ENCODE measurements at places on chromosomes 2 and 18. TPM values are rescaled to one million over a fixed set of nuclear protein-coding genes. Genes with fewer than 3 reads are reported as not detected.

DNA sequence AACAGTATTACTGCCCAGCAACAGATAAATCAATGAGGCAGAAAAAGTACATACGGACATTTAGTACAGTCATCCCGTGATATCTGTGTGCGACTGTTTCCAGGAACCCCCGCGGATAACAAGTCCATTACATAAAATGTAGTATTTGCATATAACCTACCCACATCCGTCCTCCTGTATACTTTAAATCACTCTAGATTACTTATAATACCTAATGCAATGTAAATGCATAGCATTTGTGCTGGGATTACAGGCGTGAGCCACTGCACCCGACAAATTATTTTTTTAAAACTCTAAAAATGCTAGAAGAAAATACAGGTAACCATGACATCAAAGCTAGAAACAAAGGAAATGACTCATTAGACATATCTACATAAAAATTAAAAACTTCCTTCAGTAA lies 91.6 kb downstream of the FAM161A start:
- no peak for DNase-seq

GRCh38 chr2:9071032-9071431 lies 67.5 kb upstream of the MBOAT2 start:
- no peak for DNase-seq

DNA sequence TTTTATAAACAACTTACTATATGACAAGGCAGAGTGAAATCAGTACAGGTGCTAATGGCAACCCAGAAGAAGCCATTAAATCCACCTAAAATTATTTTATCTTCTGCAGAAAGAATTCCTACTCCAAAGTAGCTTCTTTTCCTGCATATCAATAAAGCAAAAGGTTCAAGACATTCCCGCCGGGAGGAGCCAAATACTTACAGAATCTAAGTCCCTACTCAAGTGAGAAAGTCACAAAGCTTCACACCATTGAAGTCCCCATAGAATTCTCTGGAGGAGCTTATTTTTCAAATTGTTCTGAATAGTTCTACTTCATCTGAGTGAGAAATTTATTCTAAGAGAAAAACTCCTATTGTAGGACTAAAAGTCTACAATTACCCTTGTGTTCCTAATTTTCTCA lies 233.7 kb upstream of the HNRNPA3 start:
- no peak for DNase-seq

RTP5 gene
- total RNA-seq = not detected

DNA sequence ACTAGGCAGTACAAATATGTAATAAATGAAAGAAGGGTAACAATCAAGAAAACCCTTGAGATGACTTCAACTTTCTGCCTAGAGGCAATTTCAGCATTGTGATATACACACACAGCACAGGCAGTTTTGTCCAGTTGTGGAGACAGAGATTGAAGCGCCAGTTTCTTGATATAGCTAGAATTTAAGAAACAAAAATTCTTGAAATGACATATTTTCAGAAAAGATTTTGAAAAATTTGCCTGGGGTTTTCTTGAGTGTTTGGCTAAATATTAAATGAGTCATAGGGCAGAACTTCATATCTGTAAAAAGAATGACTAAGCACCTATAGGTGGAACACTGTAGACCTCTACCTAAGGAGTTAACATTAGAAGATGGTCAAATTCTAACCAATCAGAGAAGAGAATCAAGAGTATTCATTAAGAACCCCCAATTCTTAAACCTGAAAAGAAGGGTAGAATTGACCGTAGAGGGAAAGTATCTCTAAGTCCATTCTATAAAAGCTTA lies 1266.8 kb upstream of the TMEFF2 start:
- no peak for DNase-seq

- DNase-seq = no peak
These were observed at the start of gene C2orf72 for GRCh38 chr2:231037202-231037730. Gene C2orf72, plus strand, starts transcription at chr2:231037523. Its CDS starts 43 bp downstream, at chr2:231037566.
